ENCODE measurements at places on chromosomes 1 and 21. TPM values are rescaled to one million over a fixed set of nuclear protein-coding genes. Genes with fewer than 3 reads are reported as not detected.

DNA sequence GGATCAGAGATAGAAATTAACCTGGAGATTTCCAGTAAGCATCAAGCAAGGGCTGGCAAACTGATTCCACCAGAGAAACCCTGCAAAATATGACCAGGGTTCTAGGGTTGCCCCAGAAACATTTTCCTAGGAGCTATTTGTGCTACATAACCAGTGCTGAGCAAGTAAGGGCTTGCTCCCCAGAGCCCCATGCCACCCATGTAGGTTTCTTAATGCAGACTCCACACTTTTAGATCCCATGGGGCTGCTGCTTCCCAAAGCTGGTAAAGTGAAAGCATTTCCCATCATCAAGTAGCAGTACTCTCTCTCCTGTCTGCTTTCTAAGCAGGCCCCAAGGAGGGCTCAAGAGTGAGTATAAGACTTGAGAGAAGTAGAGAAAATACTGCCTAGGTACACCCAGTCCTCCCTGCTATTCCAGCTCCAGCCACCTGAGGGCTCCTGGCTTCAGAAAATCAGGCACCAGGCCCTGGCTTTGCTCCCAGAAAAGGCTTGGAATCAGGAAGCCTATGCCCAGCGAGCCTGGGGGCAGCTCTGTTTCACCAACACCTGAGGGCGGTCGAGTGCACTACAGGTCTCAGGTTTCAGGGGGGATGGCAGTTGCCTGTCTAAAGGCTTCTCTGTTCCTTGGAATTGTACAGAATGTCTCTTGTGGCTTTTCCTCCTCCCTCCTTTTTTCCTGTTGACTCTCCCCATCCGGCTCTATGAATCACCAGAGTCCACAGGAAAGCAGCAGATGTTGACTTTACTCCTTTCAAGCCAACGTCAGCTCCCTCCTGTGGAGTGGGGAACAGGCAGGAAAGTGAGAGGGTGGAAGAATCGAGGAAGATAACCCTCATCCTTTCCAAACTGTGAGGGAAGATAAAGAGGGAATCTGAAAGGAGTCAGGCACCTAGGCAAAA lies 6.2 kb upstream of the ANKRD35 start:
- no peaks in the 10 kb centered on the region for H3K36me3 ChIP-seq
- H3K4me3 ChIP-seq = no peak overlapping the region
- no peak overlapping the region for H3K27ac ChIP-seq
- peaks cover under 1% of the 10 kb centered on the region for H3K4me1 ChIP-seq

GRCh38 chr1:164759979-164760469 lies 201.0 kb downstream of the PBX1 start:
- H3K27me3 ChIP-seq = no peaks in the 10 kb centered on the region
- H3K4me1 ChIP-seq = no peaks in the 10 kb centered on the region
- DNase-seq = no peak
- H3K27ac ChIP-seq = no peak overlapping the region
- H3K4me3 ChIP-seq = no peak overlapping the region
- H3K36me3 ChIP-seq = no peaks in the 10 kb centered on the region

GRCh38 chr1:152002960-152003359 lies 9.3 kb upstream of the S100A10 start:
- no peak overlapping the region for H3K4me3 ChIP-seq
- H3K4me1 ChIP-seq = peaks cover 16% of the 10 kb centered on the region
- no peaks in the 10 kb centered on the region for H3K36me3 ChIP-seq
- H3K27me3 ChIP-seq = peaks cover 41% of the 10 kb centered on the region
- DNase-seq = no peak

GRCh38 chr21:45496968-45497845 lies 45.0 kb downstream of the SLC19A1 start:
- no peaks in the 10 kb centered on the region for H3K4me1 ChIP-seq
- no peaks in the 10 kb centered on the region for H3K27me3 ChIP-seq
- no peak overlapping the region for H3K4me3 ChIP-seq
- no peak overlapping the region for H3K27ac ChIP-seq

DNA sequence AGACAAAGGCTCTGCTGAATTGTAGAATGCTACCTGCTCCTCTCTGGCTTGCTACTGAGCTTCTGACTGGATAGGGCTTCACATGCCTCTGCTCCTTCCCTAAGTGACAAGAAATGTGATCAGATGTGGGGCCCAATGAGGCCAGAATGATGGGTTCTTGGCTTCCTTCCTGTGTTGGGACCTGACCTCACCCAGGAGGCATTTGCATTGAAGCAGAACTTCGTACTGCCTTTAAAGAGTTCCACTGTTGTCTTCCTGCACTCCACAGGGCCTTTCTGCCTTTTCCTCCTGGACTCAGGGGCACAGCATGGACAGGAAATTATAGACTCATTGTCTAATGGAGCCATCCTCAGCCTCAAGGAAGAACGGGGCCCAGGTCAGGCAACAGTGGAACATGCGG lies 14.3 kb downstream of the ZNF670 start:
- H3K27ac ChIP-seq = no peak overlapping the region
- no peak for DNase-seq
- H3K36me3 ChIP-seq = peaks cover 9% of the 10 kb centered on the region
- H3K27me3 ChIP-seq = no peaks in the 10 kb centered on the region
- no peaks in the 10 kb centered on the region for H3K4me1 ChIP-seq
- H3K4me3 ChIP-seq = no peak overlapping the region

DNA sequence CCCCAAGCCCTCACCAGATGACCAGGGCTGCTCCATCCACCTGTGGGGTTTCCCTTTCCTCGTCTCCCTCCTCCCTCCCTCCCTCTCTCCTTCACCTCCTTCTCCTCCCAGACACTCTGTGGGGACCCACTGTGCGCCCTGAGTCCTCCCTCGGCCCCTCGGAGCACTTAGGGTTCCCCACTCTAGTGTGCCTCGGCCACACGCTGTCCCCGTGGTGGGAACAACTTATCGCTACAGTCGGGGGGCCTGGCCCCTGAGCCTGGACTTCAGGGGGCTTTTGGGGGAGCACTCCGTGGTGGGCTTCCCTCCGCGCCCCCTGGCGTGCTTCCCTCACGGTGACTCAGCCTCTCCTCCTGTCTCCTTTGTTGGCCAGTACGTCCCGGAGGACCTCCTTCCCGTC lies 27.5 kb downstream of the CSTB start:
- H3K27ac ChIP-seq = no peak overlapping the region
- H3K4me3 ChIP-seq = no peak overlapping the region
- H3K27me3 ChIP-seq = no peaks in the 10 kb centered on the region

- no peaks in the 10 kb centered on the region for H3K36me3 ChIP-seq
- no peaks in the 10 kb centered on the region for H3K4me1 ChIP-seq
Measured at GRCh38 chr1:147771226-147772125, 11.1 kb upstream of the GJA5 start.

GRCh38 chr1:22814176-22815042 lies 103.8 kb downstream of the EPHB2 start:
- H3K4me1 ChIP-seq = no peaks in the 10 kb centered on the region
- no peak for DNase-seq
- no peaks in the 10 kb centered on the region for H3K36me3 ChIP-seq
- no peaks in the 10 kb centered on the region for H3K27me3 ChIP-seq
- no peak overlapping the region for H3K4me3 ChIP-seq

- no peak overlapping the region for H3K27ac ChIP-seq
- no peak for DNase-seq
- peaks cover 5% of the 10 kb centered on the region for H3K27me3 ChIP-seq
- no peak overlapping the region for H3K4me3 ChIP-seq
- no peaks in the 10 kb centered on the region for H3K36me3 ChIP-seq
Measured at GRCh38 chr1:27606708-27607238, 2.8 kb upstream of the AHDC1 start.

DNA sequence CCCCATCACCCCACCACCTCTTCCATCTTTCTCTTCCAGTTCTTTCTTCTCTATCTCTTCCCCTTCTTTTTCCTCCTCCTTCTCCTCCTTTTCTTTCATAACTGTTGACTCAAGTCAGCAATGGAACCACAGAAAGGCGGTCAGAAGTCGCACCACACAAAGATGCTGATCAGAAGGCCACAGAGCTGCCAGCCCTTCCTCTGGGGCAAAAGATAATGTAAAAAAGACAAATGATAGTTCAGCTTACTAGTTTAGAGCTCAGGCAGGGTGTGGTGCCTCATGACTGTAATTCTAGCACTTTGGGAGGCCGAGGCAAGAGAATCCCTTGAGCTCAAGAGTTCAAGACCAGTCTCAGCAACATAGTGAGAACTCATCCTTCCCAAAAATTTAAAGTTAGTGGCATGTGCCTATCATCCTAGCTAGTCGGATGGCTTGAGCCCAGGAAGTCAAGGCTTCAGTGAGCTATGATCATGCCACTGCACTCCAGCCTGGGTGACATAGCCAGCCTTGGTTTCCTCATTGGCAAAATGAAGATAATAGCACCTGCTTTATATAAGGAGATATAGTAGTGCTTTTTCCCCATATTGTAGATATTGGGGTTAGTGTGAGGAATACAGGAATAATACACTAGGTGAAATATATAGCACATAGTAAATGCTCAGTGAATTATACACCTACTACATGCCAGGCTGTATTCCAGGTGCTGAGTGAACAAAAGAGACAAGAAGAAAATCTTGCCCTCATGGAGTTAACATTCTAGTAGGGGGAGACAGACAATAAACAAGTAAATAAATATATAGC lies 12.5 kb upstream of the IGSF3 start:
- DNase-seq = no peak
- H3K4me1 ChIP-seq = no peaks in the 10 kb centered on the region
- peaks cover 17% of the 10 kb centered on the region for H3K27me3 ChIP-seq
- no peak overlapping the region for H3K4me3 ChIP-seq
- H3K36me3 ChIP-seq = no peaks in the 10 kb centered on the region

- H3K4me3 ChIP-seq = peak overlapping the region; percentile 82
- H3K27ac ChIP-seq = peak overlapping the region; percentile 81
- peaks cover 75% of the 10 kb centered on the region for H3K4me1 ChIP-seq
- no peaks in the 10 kb centered on the region for H3K27me3 ChIP-seq
Measured at GRCh38 chr1:25565626-25566025, 22.2 kb downstream of the LDLRAP1 start.

- H3K36me3 ChIP-seq = peaks cover 5% of the 10 kb centered on the region
- peaks cover 8% of the 10 kb centered on the region for H3K27me3 ChIP-seq
- peaks cover 47% of the 10 kb centered on the region for H3K4me1 ChIP-seq
- H3K27ac ChIP-seq = no peak overlapping the region
- peak; percentile 29 for DNase-seq
Measured at GRCh38 chr1:154445040-154445472, 39.9 kb downstream of the IL6R start.

- H3K4me3 ChIP-seq = no peak overlapping the region
- H3K27me3 ChIP-seq = peaks cover 7% of the 10 kb centered on the region
- H3K27ac ChIP-seq = no peak overlapping the region
- no peaks in the 10 kb centered on the region for H3K36me3 ChIP-seq
Measured at GRCh38 chr21:17576080-17576835, 36.4 kb downstream of the BTG3 start.

GRCh38 chr1:22349362-22350043 lies 102.1 kb upstream of the ZBTB40 start:
- peaks cover 58% of the 10 kb centered on the region for H3K27me3 ChIP-seq
- no peak overlapping the region for H3K4me3 ChIP-seq
- H3K4me1 ChIP-seq = no peaks in the 10 kb centered on the region
- no peak for DNase-seq
- H3K27ac ChIP-seq = no peak overlapping the region

DNA sequence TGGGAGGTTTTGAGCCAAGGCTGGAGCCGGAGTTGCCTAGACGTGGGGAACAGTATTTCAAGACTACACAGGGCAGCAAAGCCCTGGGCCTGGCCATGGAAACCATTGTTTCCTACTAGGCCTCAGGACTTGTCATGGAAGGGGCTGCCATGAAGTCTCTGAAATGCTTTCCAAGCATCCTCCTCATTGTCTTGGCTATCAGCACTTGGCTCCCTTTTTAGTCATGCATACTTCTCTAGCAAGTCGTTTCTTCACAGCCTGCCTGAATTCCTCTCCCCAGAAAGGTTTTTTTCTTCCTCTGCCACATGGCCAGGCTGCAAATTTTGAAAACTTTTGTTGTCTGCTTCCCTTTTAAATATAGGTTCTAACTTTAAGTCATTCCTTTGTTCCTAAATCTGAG lies 406.6 kb upstream of the TMPRSS15 start:
- H3K4me3 ChIP-seq = no peak overlapping the region
- H3K27ac ChIP-seq = no peak overlapping the region
- H3K36me3 ChIP-seq = no peaks in the 10 kb centered on the region

DNA sequence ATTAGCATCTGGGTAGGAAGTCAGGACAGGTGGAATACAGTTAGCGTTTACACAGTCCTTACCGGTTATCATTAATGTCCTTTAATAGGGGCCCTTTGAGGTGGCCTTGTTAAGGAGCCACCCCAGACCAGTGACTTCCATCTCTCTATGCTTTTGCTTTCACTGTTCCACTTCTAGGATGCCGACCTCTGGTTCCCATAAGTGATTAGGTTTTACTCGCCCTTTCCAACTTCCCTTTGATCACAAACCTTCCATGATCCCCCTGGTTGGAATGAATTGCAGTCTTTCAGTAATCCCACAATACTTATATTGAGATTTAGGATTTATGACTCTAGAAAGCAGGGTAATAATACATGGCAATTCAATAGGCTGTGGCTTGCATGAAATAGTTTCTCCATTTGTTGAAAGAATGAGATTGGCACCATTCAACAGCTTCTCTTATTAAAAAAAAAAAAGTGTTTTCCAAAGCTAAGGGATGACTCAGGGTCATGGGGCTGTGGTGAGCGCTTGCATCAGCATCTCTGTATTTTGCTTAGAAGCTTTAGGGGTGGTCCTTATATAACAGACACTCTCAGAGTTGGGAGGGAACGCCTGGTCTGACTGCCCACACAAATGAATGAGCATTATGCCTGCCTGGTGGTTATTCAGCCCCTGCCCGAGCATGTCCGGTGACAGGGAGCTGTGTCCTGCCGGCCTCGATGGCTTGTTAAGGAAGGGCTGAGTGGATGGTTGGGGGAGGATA lies 110.5 kb downstream of the CNIH3 start:
- H3K27me3 ChIP-seq = peaks cover 4% of the 10 kb centered on the region
- no peak overlapping the region for H3K27ac ChIP-seq
- H3K36me3 ChIP-seq = no peaks in the 10 kb centered on the region
- no peak overlapping the region for H3K4me3 ChIP-seq
- H3K4me1 ChIP-seq = no peaks in the 10 kb centered on the region

Gene CFAP107
- total RNA-seq = not detected

Gene KCNQ4
- total RNA-seq = 0.23 TPM

Gene RNF187
- 132 TPM for total RNA-seq

Gene ILDR2
- total RNA-seq = 6.8 TPM

Gene SYT2
- total RNA-seq = not detected

Gene SLC16A4
- total RNA-seq = 0.27 TPM

Gene TRABD2B
- not detected for total RNA-seq

Gene LEMD1
- 0.64 TPM for total RNA-seq
